Thoracic aorta (tissue), 2 donors: ENCODE measurements at places on chromosomes 7 and 10.

DNA sequence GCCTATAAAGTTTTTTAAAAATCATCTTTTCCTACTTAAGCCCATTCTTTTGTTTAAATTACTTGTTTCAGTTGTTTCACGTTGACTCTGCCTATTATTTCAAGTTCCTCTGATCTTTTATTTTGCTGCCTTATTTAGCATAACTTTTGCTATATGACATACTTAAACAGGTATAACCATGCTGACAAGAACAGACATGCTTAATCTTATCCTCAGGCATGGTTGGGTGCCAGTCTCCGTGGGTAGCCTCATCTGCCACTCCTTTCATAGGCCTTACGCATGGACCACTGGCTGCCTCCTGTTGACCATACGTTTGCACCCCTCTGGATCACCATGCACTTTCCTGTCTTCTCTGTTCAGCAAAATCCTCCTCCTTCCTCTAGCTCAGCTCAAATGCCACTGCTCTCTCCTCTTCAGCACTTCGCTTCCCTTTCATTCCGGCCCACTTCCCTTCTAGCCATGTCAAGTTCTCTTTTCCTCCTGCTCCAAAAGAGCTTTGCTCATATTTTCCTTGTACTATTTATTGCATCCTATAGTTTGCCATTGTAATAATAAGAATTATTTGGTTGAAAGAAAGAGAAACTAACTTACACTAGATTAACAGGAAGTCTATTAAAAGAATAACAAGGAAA is 10.0 kb upstream of the TSPAN33 start:
- no peak for DNase-seq

DNA sequence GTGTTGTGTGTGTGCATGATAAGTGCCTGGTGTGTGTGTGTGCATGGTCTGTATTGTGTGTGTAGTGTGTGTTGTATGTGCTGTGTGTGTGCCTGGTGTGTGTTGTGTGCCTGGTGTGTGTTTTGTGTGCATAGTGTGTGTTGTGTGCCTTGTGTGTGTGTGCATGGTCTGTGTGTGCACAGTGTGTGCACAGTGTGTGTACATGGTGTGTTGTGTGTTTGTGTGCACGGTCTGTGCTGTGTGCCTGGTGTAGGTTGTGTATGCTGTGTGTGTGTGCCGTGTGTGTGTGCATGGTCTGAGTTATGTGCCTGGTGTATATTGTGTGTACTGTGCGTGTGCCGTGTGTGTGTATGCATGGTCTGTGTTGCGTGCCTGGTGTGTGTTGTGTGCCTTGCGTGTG is 403.0 kb upstream of the RNF32 start:
- DNase-seq = no peak

GRCh38 chr7:73966941-73967831 is 60.8 kb upstream of the ELN start:
- DNase-seq = no peak

GRCh38 chr7:6015917-6016652 is 7.0 kb downstream of the AIMP2 start:
- no peak for DNase-seq

- DNase-seq = no peak
Observed at GRCh38 chr10:108392286-108392685, 1227.8 kb upstream of the SORCS1 start.

DNA sequence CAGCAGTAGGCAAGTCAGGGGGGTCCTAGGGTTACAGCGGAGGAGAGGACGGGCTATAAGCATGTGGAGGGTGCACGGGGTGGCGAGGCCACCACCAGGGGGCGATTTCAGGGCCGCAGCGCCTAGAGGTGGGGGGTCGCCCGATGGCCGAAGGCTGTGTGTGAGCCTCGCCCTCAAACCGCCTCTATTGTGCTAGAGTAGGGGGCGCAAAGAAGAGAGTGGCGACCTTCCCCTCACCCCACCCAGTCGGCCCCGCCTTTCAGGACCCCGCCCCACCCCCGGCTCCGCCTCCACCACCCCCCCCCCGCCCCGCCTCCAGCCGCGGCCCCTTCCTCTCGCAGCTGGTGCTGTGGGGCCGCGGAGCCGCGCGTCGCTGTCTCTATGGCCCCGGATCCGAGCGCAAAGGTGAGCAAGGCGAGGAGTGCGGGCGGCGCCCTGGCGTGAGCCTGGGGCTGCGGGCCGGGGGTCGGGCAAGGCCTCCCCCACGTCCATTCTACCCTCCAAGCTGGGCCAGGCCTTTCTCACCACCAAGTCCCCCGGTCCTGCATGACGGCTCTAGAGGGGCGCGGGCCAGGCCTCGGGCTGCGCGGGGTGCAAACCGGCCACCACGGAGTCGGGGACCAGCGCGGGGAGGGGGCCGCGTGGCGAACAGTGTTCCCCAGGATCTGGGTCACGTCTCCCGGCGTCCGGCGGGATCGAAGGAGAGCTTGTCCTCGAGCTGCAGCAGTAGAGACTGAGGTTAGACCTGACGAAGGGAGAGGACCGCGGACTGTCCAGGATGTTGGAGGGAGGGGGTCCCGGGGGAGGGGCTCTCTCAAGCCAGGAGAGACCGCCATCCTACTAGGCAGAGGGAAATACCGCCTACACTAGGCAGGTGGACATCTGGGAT is at the start of gene SEMA4G:
SEMA4G (plus strand) TSS at position 318 of the 889 bp plus-strand sequence. CDS start 3,409 bp downstream, outside the sequence.
- DNase-seq = no peak

GRCh38 chr10:49735848-49736563 is 26.1 kb downstream of the OGDHL start:
- no peak for DNase-seq

- DNase-seq = no peak
Observed at GRCh38 chr7:107914831-107915230, 23.8 kb downstream of the DLD start.

GRCh38 chr10:75410132-75411005 is 8.8 kb upstream of the ZNF503 start:
- no peak for DNase-seq

- DNase-seq = no peak
Observed at GRCh38 chr7:100093054-100093453, 4.3 kb downstream of the COPS6 start.

GRCh38 chr10:89670926-89671325 is 25.9 kb upstream of the PANK1 start:
- no peak for DNase-seq

GRCh38 chr10:22246680-22247391 is 29.0 kb upstream of the EBLN1 start:
- DNase-seq = no peak

- DNase-seq = no peak
Observed at GRCh38 chr10:47291682-47292081, 8.3 kb upstream of the GDF10 start.

DNA sequence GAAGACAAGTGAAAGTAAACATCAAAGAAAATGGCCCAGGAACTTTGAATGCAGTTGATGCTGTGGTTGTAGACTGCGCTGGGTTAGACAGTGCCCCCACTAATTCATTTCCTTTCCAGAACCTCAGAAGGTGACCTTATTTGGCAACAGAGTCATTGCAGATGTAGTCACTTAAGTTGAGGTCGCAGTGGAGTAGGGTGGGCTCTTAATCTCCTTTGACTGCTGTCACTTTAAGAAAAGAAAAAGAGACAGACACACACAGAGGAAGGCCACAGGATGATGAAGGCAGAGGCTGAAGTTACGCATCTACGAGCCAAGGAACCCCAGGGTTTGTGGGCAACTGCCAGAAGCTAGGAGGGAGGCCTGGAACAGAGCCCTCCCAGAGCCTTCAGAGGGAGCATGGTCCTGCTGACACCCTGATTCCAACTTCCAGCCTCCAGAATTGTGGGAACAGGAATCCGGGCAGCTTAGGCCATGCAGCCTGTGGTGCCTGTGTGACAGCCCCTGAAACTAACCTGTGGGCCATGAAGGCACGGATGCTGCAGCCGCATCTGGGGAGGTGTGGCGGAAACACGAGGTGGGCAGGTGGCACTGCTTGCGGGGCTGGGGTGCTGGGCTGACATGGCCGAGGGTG is 107.6 kb downstream of the PRKAG2 start:
- no peak for DNase-seq

DNA sequence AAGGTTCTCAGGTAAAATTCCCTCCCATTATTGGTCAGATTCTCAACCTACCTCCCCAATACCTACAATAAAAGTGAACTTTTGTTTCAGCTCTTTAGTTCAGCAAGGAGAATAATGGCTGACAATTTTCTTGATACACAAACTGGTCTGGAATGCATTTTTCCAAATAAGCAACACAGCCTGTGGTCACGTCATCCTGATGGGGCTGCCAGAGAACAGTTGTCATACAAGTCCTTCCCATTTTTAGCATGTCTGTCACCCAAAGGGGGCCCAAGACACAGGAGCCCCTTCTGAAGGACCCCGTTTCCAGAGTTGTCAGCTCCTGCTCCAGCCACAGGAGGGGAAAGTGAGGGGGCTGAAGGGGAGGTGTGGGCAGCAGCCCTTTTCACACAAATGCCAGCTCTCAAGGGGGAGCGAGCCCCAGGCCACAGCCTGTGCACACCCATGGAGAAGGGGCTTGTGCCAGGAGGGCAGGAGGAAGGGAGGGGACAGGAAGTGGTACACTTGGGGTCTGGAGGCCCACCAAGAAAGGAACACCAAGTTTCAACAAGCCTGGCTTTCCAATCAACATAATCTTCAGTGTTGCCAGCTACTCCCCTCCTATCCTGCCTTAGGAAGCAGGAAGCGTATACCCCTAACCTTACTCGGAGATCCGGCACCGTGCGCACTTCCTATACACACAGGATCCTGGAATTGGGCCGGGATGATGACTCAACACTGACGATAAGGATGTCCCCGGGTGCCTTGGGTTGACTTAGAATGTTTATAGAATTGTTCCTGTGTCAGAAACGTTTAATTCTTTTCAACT is 43.4 kb upstream of the PDLIM1 start:
- DNase-seq = peak; percentile 89

- no peak for DNase-seq
Observed at GRCh38 chr7:148042935-148043631, 547.5 kb upstream of the C7orf33 start.

- no peak for DNase-seq
Observed at GRCh38 chr10:93313798-93314197, 168.3 kb downstream of the MYOF start.

DNA sequence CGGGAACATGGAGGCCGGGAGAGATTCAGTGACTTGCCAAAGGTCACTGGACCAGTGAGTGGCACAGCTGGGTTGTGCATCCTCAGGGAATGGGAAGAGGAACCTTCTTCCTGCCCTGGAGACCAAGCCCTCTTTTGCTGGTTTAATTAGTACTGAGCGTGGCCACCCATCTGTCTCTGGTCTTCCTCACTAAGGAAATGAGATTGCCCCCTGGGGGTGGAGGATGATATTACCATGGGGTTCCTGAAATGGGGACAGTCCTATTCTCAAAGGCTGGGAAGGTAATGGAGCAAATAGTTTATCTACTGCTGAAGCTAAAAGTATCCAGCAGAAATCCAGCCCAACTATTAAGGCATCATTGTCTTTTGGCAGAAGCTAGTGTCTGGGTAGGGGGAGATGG is 98.6 kb upstream of the FGFR2 start:
- no peak for DNase-seq

GRCh38 chr10:100807241-100807951 is 62.0 kb downstream of the PAX2 start:
- DNase-seq = no peak

DNA sequence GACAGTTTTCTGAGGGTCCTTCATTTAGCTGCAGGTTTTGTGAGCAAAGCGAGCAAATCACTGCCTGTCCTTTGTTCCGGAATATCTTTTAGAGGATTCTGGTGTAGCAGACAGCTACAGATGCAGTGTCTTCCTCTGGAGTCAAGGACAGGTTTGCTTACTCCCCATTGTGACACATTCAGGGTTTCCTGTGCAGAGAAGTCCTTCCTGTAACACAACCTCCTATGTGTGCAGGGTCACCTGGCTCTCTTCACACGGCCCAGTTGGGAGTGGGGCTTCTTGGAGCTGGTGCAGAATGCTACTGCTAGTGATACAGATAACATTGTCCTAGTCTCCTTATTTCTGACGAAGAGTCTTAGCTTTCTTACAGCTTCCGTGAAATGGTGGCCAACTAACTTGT is 47.9 kb downstream of the RBM33 start:
- DNase-seq = no peak

- no peak for DNase-seq
Observed at GRCh38 chr10:132056663-132057062, 9.1 kb upstream of the JAKMIP3 start.

DNA sequence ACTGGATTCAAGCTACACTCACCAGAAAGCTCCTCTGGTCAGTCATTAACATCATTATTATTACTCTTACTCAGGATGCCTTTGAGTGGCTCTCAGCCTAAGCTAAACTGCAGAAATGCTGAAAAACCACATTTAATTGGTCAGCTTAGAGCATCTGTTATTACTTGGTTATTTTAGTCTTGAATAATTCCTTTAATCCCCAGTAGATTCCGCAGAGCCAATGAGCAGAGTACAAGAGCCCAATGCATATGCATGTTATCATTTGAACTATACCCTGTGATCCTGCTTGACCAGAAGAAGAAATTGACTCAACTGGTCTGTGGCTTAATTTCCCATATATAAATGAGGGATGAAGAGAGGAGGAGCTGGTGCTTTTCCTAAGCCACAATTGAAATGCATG is 417.6 kb upstream of the C7orf33 start:
- no peak for DNase-seq

- no peak for DNase-seq
Observed at GRCh38 chr7:114084472-114085312, 165.9 kb upstream of the PPP1R3A start.

DNA sequence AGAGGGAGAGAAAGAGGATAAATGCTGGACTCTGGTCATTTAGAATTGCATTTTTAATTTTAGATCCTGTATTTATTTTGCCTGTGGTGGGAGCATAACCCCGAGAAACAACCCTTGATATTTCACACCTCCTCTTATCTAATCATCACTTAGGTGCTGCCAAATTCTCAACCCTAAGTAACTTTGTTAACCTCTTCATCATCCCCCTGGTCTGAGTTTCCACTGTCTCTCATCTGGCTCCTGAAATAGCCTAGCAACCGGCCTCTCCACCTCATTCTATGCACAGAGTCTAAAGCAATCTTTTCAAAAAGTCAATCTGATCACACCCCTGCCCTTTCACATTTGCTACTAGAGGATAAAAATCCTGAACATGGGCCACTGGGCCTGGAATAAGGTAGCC is 118.5 kb upstream of the C1QL3 start:
- DNase-seq = no peak

DNA sequence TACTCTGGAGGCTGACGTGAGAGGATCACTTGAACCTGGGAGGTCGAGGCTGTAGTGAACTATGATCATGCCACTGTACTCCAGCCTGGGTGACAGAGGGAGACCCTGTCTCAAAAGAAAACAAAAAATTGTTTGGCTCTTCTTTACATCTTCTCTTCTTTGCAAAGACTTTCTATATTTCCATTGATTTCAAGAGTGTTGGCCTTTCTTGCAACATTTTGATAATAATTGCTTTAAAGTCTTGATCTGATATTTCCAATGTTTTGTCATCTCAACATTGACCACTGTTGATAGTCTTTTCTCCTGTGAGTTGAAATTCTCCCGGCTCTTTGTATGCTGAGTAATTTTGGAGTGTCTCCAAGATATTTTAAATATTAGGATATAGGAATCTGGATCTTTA is 17.8 kb upstream of the CLDN4 start:
- DNase-seq = no peak
